M059J (cell line): ENCODE measurements at places on chromosomes 11 and 22.
A peak's percentile ranks its signal among the peaks of the same experiment; 100 is the strongest.

- no peak for DNase-seq
Observed at GRCh38 chr22:43825651-43826050, 13.5 kb upstream of the EFCAB6 start.

- DNase-seq, result no peak
Observed at GRCh38 chr11:132139181-132139580, 768.8 kb downstream of the NTM start.

GRCh38 chr22:36339171-36340065 lies 48.3 kb downstream of the MYH9 start:
- DNase-seq, result peak; percentile 87

- no peak for DNase-seq
Observed at GRCh38 chr11:95361180-95361579, 130.2 kb upstream of the SESN3 start.

GRCh38 chr11:315051-315481 lies 1.2 kb downstream of the IFITM1 start:
- DNase-seq, result no peak

GRCh38 chr11:67027943-67028542 lies 5.1 kb downstream of the SYT12 start:
- DNase-seq, result peak; percentile 92

- peak; percentile 63 for DNase-seq
Observed at GRCh38 chr11:64894070-64894811, 15.8 kb upstream of the EHD1 start.

- DNase-seq, result no peak
Observed at GRCh38 chr11:113468726-113469345, 6.4 kb downstream of the DRD2 start.

GRCh38 chr11:61066645-61067044 lies 35.6 kb upstream of the CD5 start:
- no peak for DNase-seq

GRCh38 chr11:111259896-111260295 lies 14.4 kb downstream of the POU2AF2 start:
- peak; percentile 64 for DNase-seq

- DNase-seq, result no peak
Observed at GRCh38 chr11:20912922-20913512, 243.6 kb downstream of the NELL1 start.

DNA sequence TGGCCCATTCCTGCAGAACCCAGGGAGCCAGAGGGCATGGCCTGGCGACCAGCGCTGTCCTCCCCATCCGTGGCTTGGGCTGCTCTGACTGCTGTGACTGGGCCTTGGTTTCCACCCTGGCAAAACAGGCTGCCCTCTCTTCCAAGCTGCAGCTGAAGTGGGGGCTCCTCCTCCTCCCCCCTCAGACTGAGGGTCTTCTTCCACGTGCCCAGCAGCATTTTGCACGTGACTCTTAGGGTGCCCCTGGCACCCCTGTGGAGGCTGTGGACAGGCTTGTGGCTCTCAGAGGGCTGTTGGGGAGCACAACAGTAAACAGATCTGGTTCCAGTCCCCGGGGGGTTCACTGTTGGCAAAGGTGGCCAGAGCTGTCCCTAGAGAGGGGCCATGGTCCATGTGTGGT lies 51.4 kb downstream of the PISD start:
- no peak for DNase-seq

DNA sequence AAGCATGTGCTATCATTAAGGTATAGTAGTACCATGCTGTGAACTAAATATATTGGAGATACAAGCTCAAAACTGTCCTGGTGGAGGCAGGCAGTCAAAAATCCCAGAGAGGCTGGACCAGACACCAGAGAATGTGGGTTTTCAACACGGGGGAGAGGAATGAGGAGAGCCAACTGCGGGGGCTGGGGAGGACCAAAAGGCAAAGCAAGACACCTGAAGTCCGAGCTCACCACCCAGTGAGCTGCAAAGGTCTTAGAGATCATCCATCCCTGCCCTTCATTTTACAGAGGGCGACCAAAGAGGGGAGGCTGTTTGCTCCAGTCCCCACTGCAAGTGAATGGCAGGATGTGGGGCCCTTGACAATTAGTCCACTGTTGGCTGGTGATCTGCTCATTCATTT lies 10.0 kb downstream of the RIBC2 start:
- DNase-seq, result no peak

- DNase-seq, result no peak
Observed at GRCh38 chr11:111598148-111598547, 4.1 kb upstream of the SIK2 start.

GRCh38 chr11:64132191-64132771 lies 33.6 kb downstream of the MACROD1 start:
- no peak for DNase-seq

- DNase-seq, result no peak
Observed at GRCh38 chr11:105407101-105407500, 202.8 kb upstream of the GRIA4 start.

- DNase-seq, result no peak
Observed at GRCh38 chr11:65863889-65864705, 3.9 kb downstream of the MUS81 start.

- peak; percentile 62 for DNase-seq
Observed at GRCh38 chr22:25777870-25778269, 35.9 kb downstream of the MYO18B start.

- peak; percentile 90 for DNase-seq
Observed at GRCh38 chr22:29842740-29843139, 4.7 kb upstream of the ASCC2 start.

GRCh38 chr11:103805688-103806009 lies 230.8 kb upstream of the DDI1 start:
- DNase-seq, result no peak

- DNase-seq, result no peak
Observed at GRCh38 chr22:29951791-29952413, 68.9 kb downstream of the MTMR3 start.

GRCh38 chr11:1482581-1483444 lies 3.8 kb downstream of the MOB2 start:
- no peak for DNase-seq

DNA sequence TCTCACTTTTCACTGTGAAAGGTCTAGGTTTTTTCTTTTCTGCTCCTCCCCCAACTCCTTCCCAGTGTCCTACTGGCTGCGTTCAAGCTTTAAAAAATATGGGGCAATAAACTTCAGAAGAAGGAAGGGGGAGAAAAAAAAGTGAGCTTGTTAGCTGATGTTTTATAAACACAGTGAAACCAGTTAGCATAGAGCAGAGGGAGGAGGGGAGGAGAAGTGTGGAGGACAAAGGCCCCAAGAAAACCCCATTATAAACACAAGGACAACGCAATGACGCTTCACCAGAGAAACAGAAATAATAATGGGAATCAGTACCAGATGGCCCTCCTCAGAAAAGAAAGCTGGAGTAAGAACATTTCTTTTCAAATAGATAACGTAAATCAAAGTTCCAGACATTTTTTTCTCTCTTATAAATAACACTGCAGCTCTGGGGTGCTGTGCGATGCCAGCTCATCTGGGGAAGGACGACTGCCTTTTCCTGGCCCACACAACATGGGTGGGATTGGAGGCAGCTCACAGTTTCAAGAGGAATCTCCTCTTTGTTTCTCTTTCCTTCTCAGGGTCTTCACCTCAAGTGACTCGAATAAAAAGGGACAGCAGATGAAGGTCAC lies 235.4 kb upstream of the NARS2 start:
- DNase-seq, result peak; percentile 48

DNA sequence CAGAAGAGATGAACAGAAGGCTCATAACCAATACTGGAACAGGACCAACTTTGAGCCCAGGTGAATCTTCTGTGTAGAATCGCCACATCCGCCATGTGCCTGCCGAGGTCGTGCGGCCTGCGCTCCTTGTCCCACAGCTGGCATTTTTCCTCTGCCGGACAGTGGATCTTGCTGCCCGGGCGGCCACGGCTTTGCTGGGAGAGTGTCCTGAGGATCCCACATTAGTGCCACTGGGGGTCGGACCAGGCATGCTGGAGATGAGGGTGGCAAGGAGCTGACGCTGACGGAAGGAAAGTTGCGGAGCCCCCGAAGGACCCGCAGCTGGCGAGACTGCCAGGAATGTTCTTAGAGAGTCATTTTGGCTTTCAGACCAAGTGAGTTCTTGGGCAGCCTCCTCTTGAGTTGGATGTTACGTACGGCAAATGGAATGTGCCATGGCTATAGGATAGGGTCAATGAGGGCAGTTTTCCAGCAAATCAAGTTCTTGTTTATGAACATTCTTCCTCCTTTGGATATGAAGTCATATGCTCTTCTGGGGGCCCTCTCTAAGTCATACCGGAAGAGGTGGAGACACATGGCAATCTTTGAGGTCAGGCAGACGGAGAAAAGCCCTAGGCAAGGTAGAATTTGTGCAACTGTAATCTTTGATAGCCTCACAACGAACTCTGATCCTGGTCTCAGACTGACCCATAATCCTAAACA lies 57.4 kb upstream of the NUP160 start:
- DNase-seq, result peak; percentile 27

DNA sequence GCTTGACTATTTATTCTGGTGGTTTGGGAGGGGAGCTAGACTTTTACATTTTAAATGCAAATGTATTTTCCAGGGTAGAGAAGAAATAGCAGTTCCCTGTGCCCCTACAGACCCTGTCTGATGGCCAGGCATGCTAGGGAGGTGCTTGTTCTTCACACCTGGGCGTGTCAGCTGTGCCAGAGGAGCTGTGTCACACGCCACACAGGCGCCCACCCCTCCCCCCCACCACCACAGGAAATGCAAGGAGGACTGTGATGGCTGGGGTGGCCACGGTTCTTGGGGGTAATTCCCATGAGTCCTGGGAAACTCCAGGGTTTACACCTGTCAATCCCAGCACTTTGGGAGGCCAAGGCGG lies 82.2 kb downstream of the FLI1 start:
- DNase-seq, result no peak

DNA sequence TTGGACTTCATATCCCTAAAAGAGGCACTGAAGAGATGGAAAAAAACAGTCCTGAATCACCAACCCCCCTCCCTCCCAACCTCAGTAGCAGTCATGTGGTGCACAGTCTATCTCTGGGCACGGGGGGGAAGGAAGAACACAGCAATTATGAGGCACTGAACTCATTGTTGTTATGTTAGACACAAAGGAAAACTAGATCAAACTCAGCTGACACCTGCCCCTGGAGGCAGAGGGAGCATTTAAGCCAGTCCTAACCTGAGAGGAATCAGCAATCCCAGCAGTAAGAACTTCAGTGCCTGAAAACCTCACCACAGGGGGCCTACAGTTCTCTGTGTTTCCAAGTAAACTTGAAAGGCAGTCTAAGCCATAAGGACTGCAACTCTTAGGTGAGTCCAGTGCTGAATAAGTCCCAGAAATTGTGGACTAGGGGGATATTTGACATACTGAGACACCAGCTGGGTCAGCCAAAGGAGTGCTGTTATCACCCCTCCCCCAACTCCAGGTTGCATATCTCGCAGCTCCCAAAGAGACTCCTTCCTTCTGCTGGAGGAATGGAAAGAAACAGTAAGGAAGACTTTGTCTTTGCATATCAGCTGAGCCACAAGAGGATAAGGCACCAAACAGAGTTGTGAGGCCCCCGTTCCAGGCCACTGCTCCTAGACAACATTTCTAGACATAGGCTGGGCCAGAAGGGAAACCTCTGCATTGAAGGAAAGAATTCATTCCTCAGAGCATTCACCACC lies 72.5 kb downstream of the GLYATL1 start:
- no peak for DNase-seq

DNA sequence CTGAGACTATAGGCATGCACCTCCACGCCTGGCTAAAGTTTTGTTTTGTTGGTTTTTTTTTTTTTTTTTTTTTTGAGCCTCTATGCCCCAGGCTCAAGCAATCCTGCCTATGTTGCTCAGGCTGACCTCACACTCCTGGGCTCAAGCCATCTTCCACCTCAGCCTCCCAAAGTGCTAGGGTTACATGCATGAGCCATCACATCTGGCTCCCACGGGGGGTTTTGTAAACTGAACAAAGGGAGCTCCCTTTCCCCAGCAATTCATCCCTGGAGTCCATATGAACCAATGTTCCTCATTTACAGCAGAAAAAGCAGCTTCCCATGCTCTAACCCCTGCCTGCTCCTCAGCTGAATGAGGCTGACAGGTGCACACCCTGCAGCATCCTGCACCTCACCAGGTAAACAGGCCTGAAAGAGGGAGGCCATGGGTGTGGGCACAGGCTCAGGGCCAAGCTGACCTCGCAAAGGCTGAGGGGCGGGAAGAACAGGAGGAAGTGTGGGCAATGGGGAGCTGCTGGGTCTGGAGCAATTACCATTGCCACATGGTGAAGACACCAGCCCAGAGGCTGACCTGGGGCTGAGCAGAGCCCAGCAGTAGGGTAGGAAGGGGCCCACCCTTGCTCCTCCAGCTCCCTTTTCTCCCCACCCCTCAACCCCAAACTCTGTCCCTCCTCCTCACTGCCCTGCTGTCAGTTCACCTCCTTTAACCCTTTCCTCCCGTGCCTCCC lies 58.2 kb downstream of the RBX1 start:
- peak; percentile 76 for DNase-seq

DNA sequence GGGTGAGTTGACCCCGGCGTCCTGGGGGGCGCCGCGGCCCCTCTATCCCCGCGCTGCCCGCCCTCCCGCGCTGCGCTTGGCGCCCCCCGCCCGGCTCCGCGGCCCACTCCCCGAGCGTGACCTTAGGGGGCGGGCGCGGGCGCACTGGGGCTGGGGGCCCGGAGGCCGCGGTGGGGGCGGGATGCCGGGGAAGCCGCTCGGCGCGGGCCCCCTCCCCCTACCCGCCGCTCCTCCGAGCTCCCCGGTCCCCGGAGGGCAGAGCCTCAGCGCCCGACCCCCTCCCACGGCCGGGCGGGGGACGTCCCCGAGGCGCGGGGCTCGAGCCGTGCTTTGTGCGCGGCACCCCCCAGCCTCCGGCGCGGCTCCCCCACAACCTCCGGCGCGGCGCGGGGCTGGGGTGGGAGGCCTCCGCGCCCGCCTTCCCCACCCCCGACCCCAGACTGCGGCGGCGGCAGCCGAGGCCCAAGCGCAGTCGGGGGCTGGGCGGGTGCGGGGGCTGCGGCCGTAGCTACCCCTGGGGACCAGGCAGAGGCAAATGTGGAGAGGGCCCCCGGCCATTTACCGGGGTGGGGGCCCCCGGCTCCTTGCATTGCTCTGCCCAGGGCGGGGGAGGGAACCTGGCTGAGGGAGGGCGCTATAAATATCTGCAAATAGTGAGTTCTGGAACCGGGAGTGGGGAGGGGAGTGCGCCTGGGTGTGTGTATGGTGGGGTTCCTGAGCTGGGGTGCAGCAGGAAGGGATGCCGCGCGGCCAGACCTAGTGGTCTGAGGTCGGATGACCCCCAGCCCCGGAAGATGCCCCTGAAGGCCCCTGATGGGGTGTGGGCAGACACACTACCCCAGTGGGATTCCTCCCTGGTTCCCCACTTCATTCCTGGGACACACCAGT lies 988 bp downstream of the MGAT3 start:
- no peak for DNase-seq

DNA sequence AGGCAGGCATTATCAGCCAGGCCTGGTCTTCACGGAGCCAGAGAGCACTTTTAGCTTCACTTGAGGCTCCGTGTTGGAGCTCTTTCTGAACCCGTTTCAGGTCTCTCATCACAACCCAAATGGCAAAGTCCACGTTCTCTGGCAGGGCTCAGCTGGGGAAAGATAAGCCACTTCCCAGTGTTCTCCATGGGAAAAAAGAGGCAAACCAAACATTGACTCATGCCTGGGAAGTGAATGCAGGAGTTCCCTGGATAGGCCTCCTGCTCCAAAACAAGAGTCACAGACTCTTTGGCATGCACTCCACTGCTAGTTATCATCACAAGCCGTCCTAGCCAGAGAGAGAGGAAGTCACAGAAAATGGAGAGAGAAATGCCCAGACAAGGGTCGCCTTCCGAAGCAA lies 11.6 kb downstream of the OPCML start:
- no peak for DNase-seq

- DNase-seq, result no peak
Observed at GRCh38 chr11:114864896-114865295, 186.6 kb downstream of the NXPE2 start.

- DNase-seq, result peak; percentile 37
Observed at GRCh38 chr22:41094041-41094593, 1.7 kb downstream of the EP300 start.

- DNase-seq, result no peak
Observed at GRCh38 chr22:48118654-48119053, 1356.2 kb downstream of the TBC1D22A start.
